ENCODE measurements at places on chromosomes 1 and 21.

- DNase-seq: no peak
Observed at GRCh38 chr21:44349847-44350772, 3.3 kb upstream of the TRPM2 start.

- DNase-seq: no peak
Observed at GRCh38 chr1:2977886-2978611, 43.2 kb upstream of the ACTRT2 start.

DNA sequence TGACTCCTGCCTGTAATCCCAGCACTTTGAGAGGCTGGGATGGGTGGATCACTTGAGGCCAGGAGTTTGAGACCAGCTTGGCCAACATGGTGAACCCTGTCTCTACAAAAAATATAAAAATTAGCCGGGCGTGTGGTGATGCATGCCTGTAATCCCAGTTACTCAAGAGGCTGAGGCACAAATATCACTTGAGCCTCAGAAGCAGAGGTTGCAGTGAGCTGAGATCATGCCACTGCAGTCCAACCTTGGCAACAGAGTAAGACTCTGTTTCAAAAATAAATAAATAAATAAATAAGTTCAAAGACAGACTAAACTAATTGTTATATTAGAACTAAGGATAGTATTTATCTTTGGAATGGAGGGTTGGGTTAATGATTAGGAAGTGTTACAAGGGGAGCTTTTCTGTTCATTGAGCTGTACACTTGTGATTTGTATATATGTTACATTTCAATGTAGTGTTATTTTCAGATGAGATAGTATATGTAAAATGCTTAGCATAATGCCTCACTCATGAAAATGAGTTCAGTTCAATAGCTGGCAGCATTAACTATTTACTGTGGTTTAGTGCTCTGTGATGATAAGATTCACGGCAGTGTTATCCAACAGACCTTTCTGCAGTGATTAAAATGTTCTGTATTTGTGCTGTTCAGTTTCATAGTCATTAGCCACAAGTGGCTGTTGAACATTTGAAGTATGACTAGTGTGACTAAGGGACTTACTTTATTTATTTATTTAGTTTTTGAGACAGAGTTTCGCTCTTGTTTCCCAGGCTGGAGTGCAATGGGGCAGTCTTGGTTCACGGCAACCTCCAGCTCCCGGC lies 47.7 kb downstream of the OSBPL9 start:
- no peak for DNase-seq

GRCh38 chr21:14241297-14241696 lies 25.3 kb downstream of the RBM11 start:
- DNase-seq: no peak

GRCh38 chr1:212487286-212487685 lies 54.6 kb downstream of the NENF start:
- DNase-seq: no peak

- no peak for DNase-seq
Observed at GRCh38 chr1:45291716-45292115, 35.0 kb upstream of the HPDL start.

GRCh38 chr1:43447891-43448708 lies 5.6 kb downstream of the HYI start:
- DNase-seq: no peak

DNA sequence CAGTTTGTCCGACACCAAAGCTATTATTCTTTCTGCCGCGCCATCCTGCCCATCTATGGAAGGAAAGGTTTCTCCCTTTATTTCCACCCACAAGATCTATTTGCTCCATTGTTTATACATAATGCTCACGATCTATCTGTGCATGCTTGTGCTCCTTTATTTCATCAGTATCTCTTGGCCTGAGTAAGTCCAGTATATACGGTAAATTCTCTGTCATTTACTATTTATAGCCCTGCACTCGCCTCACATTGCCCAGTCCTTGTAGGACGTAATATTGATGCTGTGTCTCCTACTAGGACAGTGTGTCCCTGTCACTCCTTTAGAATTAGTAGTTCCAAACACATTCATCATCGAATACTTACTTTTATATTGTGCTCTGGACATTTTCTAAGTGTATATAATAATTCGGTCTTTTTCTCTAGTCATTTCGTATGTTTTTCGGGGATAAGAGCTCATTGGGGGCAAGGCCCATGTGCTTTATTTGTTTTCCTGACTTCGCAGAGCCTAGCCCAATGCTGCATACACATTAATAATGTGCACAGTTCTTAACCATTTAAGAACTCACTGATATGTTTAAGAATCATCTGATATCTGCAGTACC lies 3.1 kb upstream of the NID1 start:
- no peak for DNase-seq

- no peak for DNase-seq
Observed at GRCh38 chr1:201096977-201097856, 15.0 kb downstream of the CACNA1S start.

- DNase-seq: no peak
Observed at GRCh38 chr1:113291777-113292602, 98.3 kb upstream of the MAGI3 start.

DNA sequence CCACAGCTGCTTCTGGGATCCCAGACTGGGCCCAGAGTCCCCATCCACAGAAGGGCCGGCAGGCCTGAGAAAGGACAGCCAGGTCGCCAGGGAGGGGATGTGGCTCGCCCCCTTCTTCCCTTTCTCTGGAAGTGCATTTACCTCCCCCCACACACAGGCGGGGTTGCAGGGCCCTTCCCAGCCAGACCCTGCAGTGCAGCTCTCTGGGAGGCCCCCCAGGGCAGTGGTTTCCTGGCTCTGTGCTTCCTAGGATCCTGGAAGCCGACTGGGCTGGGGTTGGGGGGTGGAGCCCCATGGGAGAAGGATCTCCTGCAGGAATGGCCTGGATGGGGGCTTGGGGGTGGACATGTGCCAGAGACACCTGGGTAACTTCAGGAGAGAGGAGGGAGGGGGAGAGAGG lies 4.2 kb upstream of the COL6A1 start:
- no peak for DNase-seq

- DNase-seq: no peak
Observed at GRCh38 chr1:184376369-184376768, 10.5 kb upstream of the C1orf21 start.

GRCh38 chr1:110173466-110174105 lies 23.3 kb downstream of the SLC6A17 start:
- no peak for DNase-seq

DNA sequence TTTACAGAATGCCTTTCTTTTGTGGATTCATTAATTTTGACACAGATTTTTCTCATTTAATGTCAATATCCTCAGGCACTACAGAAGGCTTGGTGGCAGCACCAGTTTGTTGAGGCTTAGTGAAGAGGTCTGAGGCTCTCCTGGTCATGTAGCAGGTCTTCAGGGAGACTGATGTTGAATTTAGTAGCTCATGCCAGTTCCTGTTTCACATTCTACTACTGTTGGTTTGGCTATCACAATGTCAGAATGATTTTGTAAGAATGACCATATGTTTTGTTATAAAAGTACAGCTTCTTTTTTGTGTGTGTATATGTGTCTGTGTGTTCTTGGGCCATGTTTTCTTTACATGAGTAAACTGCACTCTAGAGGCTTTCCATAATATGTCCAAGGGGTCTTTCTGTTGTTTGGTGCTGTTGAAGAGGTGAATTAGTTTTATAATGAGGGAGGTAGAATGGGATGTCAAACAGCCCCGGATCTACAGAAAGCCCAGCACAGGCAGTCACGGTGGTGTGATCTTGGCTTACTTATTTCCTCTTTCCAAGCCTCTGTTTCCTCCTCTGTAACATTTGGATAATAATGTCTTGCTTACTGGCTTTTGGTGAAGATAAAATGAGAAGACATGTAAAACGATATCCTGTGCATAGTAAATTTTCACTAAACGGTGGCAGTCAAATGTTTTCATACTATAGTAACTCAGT lies 32.0 kb downstream of the C1orf21 start:
- no peak for DNase-seq

GRCh38 chr1:12032161-12032621 lies 12.9 kb downstream of the MIIP start:
- DNase-seq: no peak

DNA sequence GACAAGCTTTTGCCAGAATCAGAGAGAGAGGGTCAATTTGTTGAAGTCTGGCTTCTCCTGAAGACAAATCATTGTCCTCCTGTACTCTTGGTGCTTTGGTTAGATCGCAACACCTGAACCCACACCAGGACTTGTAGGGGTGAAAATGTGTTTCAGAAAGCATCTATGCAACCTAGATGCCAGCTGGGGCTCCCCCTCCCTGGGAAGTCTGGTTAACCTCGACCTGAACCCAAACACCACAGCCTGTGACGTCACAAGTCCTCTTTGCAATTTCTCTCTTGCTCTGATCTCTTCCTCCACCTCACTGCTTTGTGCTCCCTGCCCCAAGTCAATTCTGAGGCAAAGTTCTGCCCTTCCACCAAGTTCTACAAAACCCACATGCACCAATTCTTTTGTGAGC lies 42.8 kb upstream of the USP24 start:
- peak; percentile 81 for DNase-seq

- DNase-seq: no peak
Observed at GRCh38 chr1:14699620-14700019, 101.1 kb downstream of the KAZN start.

- no peak for DNase-seq
Observed at GRCh38 chr1:211789641-211790464, 40.7 kb downstream of the LPGAT1 start.

DNA sequence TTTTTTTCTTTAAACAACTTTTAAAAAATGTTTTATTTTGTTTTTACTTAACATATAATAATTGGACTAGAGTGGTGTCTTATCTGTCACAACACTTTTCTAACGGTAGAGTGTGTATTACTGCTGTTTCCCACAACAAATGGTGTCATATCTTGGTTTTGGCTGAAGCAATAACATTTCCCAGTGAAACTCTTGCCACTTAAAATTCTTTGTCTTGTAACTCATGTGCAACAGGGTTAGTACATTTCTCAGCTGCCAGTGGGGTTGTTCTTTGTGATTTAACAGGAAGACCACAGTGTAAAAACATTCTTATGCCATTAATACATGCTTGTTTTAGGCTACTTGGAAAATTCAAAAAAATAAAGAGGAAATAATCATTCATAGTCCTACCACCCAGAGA lies 43.5 kb downstream of the ALPL start:
- no peak for DNase-seq

- no peak for DNase-seq
Observed at GRCh38 chr1:59672851-59673572, 141.7 kb upstream of the HOOK1 start.

- DNase-seq: no peak
Observed at GRCh38 chr21:14453339-14454015, 70.5 kb upstream of the HSPA13 start.

- DNase-seq: no peak
Observed at GRCh38 chr1:167083066-167083665, 7.0 kb downstream of the GPA33 start.

- DNase-seq: peak; percentile 77
Observed at GRCh38 chr1:223726380-223727001, 14.2 kb downstream of the CAPN2 start.

- DNase-seq: no peak
Observed at GRCh38 chr1:185929776-185930175, 195.6 kb downstream of the HMCN1 start.

GRCh38 chr1:23559985-23560741 lies 862 bp upstream of the ID3 start:
- DNase-seq: no peak

GRCh38 chr1:64245495-64245894 lies 42.1 kb downstream of the UBE2U start:
- DNase-seq: no peak

DNA sequence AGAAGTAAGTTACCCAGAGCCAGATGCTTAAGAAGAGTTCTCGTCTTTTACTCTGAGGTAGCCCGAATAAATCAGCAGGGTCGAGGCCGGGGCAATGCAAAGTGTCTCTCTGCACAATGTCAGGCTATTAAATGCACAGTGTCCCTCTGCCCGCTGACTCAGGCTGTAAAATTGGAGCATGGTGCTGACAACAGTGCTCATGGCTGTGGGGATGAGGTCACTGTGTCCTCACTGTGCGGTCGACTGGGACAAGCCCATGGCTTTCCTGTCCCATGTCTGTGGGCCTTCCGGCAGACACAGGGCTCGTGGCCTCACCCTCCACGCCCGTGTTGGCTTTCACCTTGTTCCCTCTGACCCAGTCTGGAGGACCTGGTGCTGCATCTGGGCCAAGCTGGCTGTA lies 14.6 kb upstream of the SLC2A1 start:
- DNase-seq: no peak

DNA sequence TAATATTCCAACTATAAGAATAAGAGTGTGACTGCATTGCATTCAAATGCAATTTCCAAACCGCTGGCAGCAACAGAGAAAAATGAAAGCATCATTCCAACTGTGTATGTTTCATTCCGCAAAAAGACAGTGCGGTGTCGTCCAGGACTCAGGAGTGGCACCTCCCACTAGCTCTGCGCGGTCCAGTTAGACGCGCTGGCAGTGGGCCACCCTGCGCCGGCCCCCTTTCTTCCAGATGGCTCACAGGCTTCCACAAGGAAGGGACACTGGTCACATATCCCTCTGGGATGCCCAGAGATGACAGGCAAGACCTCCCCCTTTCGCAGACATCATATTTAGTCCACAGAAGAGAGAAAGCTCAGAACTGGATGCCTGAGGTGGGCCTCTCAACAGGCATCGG lies 11.9 kb downstream of the WRAP73 start:
- DNase-seq: no peak

GRCh38 chr21:25094695-25095094 lies 512.6 kb downstream of the MRPL39 start:
- no peak for DNase-seq

GRCh38 chr1:232355162-232356006 lies 274.5 kb downstream of the SIPA1L2 start:
- DNase-seq: no peak

DNA sequence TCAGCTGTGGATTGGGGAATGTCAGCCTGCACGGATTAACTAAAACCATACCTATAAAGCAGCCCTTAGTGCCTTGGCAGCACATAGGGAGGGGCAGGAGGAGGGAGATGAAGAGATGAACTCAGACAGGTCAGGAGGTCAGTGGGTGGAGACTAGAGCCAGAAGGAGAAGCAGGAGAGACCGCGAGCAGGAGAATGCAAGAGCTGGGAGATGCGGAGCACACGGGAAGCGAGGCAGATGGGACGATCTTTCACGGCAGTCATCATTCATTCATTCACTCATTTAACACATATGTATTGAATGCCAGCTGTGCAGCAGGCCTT lies 41.9 kb downstream of the NEK2 start:
- DNase-seq: no peak

GRCh38 chr1:206427291-206427690 lies 43.0 kb upstream of the IKBKE start:
- DNase-seq: no peak

DNA sequence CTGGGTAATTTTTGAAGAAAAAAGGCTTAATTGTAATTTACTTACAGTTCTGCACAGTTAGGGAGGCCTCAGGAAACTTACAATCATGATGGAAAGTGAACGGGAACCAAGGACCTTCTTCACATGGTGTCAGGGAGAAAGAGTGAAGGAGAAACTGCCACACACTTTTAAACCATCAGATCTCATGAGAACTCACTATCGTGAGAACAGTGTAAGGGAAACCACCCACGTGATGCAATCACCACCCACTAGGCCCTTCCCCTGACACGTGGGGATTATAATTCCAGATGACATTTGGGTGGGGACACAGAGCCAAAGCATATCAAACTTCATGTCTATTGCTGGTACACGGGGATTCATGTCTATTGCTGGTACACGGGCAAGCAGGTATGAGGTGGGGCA lies 5.3 kb upstream of the SFT2D2 start:
- no peak for DNase-seq

All from CD4-positive, alpha-beta memory T cell (primary cell).